ENCODE measurements at places on chromosomes 5 and 9.

- DNase-seq: no peak
Observed at GRCh38 chr5:41763081-41763480, 107.1 kb downstream of the OXCT1 start.

- DNase-seq: peak; percentile 13
Observed at GRCh38 chr5:58122157-58122556, 337.7 kb downstream of the PLK2 start.

GRCh38 chr5:15475367-15475766 lies 24.6 kb upstream of the FBXL7 start:
- DNase-seq: no peak

GRCh38 chr5:150142959-150143349 lies 12.7 kb downstream of the PDGFRB start:
- DNase-seq: no peak

DNA sequence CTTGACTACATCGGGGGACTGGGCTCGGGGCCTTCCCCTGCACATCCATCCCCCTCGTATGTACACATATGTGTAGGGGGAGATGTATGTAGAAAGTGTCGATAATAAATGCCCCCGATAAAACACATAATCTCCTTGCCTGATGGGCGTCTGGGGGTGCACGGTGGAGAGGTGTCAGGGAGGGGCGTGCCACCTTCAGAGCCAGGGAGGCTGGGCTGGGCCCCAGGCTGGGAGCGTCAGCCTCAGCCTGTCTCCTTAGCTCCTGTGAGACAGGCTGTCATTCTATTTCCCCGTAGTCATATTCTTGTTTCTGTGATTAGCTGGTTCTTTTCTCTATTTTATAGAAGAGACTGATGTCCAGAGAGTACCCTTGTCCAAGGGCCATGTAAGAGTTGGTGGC lies 4.7 kb upstream of the RXRA start:
- DNase-seq: no peak

DNA sequence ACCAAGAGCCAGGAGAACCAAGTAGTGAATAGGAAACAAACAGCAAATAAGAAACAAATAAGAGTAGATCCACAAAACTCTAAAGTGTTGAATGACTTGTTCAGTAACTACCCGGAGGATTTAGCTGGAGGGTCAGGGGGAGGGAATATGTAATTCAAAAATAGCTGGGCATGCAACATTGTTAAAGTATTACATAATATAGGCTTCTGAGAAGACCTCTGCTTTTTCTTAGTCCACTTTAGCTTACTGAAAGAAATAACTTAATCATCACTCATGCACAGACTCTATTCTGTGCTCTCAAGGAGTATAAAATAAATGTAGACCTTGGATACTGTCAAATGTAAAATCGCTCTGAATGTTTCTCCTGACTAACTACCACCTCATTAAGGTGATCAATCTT lies 183.2 kb upstream of the POU5F2 start:
- DNase-seq: no peak

- DNase-seq: peak; percentile 41
Observed at GRCh38 chr9:6354072-6354686, 26.0 kb downstream of the TPD52L3 start.

DNA sequence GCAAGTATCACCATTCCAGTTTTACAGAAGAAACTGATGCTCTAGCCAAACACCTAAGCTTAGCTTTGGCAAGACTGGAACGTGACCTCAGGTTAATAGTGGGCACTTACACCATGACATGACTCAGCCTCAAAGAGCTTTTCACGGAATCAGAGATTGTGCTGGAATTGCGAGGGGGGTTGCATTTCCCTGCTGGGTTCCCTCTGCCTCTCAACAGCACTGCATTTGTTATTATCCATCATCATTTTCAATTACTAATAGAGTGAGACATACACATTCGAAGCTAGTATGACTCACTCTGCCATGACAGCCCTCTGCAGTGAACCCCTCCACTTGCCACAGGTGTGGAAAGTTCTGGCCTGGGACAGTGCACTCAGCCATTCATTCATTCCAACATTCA lies 8.0 kb downstream of the SPOCK1 start:
- DNase-seq: no peak
